ENCODE measurements at places on chromosomes 12 and 14. TPM values are rescaled to one million over a fixed set of nuclear protein-coding genes. Genes with fewer than 3 reads are reported as not detected.

- no peak overlapping the region for H3K27ac ChIP-seq
- no peak for DNase-seq
- peaks cover 15% of the 10 kb centered on the region for H3K27me3 ChIP-seq
Observed at GRCh38 chr12:112686373-112686772, 105.2 kb upstream of the RPH3A start.

- no peaks in the 10 kb centered on the region for H3K36me3 ChIP-seq
- H3K27me3 ChIP-seq = peaks cover 8% of the 10 kb centered on the region
- H3K4me3 ChIP-seq = no peak overlapping the region
- no peaks in the 10 kb centered on the region for H3K4me1 ChIP-seq
- no peak for DNase-seq
Observed at GRCh38 chr14:74325446-74325845, 22.7 kb upstream of the ABCD4 start.

DNA sequence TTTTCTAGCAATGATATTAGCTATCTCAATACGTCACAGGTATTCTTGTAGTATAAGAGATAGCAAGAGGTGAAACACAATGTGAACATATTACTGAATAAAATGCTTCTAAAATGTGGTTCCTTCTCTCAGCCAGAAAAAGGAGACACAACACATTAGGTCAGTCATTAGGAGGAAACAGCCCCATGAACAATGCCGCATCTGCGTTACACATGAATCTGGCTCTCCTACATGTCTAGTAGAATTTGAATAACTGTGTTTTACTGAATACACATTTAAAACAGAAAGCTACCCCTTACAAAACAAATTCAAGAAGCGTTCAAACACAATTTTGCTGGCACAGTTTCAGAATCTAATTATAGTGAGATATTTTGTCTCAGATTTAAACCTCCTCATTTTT, 51.6 kb downstream of the EFCAB11 start:
- DNase-seq = no peak
- no peaks in the 10 kb centered on the region for H3K36me3 ChIP-seq
- no peak overlapping the region for H3K27ac ChIP-seq
- H3K27me3 ChIP-seq = peaks cover 6% of the 10 kb centered on the region
- no peak overlapping the region for H3K4me3 ChIP-seq
- H3K4me1 ChIP-seq = peaks cover 18% of the 10 kb centered on the region

- H3K27ac ChIP-seq = peak overlapping the region; percentile 27
- H3K27me3 ChIP-seq = no peaks in the 10 kb centered on the region
Observed at GRCh38 chr12:45354399-45354798, 138.5 kb downstream of the ANO6 start.

DNA sequence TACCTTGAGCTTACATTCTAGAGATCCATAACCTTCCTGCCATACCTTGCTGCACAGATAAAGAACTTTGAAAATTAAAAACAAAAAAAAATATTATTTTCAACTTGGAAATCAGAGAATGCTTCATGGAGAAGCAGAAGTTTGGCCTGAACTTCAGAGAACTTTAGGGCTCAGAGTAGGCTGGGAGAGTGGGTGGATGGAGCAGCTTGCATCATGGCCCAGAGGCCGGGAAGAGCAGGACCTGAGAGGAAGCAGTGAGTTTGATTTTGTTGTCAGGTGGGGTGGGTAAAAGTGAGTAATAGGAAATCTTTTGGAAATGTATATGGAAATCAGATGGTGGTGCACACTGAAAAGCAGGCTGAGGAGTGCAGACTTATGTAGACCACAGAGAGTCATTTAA, 228.5 kb upstream of the KRR1 start:
- no peak for DNase-seq
- no peak overlapping the region for H3K4me3 ChIP-seq
- H3K27me3 ChIP-seq = peaks cover 10% of the 10 kb centered on the region
- peaks cover 16% of the 10 kb centered on the region for H3K4me1 ChIP-seq

DNA sequence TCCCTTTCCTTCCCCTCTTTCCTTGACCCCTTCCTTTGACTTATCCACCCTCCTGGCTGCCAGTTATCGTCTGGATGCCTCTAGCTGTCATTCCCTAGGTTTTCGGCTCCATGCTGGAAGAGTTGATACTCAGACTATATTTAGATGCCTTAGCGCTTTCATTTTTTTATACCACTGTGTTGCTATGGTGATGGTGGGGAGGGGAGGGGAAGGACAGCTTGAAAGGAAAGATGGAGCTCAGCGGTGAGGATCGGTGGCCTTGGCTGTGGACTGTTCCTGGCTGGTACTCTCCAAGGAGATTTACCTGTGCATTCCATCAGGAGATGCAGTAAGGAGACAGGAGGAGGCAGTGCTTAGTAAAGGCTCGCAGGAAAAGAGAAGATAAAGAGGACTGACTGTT, 108.7 kb downstream of the SLC8A3 start:
- H3K36me3 ChIP-seq = no peaks in the 10 kb centered on the region
- H3K27ac ChIP-seq = no peak overlapping the region
- no peak overlapping the region for H3K4me3 ChIP-seq
- no peaks in the 10 kb centered on the region for H3K4me1 ChIP-seq
- DNase-seq = no peak

DNA sequence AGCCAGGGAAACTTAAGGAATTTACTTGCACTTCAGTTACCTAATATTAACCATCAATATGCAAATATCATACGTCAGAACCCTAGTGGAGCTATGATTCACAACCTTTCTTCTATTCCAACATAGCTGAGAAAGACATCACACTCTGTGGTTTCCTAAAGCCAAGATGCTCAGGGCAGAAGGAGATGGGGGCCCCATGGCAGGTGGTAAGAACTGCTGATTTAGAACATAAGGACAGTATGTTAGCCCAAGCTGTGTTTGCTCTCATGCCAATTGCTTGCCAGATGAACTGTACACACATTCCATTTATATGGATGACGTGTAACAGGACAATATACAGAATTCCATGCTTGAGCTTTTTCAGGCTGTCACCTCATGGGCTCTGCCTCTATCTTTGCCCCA, 34.6 kb downstream of the HECTD4 start:
- no peak overlapping the region for H3K27ac ChIP-seq
- H3K4me3 ChIP-seq = no peak overlapping the region
- peaks cover 26% of the 10 kb centered on the region for H3K4me1 ChIP-seq
- DNase-seq = no peak
- H3K27me3 ChIP-seq = no peaks in the 10 kb centered on the region

- no peaks in the 10 kb centered on the region for H3K36me3 ChIP-seq
- H3K4me3 ChIP-seq = no peak overlapping the region
- H3K27ac ChIP-seq = no peak overlapping the region
- no peaks in the 10 kb centered on the region for H3K27me3 ChIP-seq
Observed at GRCh38 chr12:66584673-66585072, 94.2 kb downstream of the GRIP1 start.

DNA sequence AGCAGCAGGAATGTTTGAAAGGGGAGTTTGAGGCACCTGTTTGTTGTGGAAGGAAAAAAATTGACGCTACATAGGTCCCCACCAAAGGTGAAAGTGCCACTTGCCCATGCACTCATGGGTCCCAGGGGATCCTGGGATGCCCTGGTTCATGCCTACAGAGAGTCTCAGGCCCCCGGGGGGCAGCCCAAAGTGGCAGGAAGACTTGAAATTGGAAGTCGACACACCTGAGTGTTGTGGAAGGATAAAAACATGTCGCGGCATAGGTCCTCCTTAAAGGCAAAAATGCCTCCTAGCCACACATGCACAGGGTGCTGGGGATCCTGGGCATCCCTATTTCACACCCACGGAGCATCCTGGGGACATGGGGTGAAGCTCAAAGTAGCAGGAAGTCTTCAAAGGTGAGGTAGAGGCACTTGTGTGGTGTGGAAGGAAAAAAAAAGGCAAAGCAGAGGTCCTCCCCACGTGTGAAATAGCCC, 576.1 kb downstream of the ALG10 start:
- H3K4me3 ChIP-seq = no peak overlapping the region
- no peaks in the 10 kb centered on the region for H3K27me3 ChIP-seq
- H3K27ac ChIP-seq = no peak overlapping the region
- DNase-seq = no peak

DNA sequence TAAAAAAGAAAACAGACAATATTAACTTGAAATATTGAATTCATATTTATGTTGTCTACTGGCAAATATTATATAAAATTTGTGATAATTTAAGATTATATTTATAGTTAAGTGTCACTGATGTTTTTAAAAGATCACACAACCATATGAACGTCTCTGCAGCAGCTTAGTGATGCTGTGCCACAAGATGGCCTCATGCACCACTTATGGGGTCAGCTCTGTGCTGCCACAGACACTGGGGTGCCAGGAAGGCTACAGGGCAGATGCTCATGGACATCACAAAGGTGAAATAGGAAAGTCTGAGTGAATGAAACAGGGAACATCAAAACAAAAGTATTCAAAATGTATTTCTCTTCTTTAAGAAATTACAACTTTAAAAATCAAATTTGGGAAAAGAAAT, 13.1 kb downstream of the ATXN3 start:
- H3K36me3 ChIP-seq = peaks cover 10% of the 10 kb centered on the region
- H3K4me1 ChIP-seq = no peaks in the 10 kb centered on the region
- no peak overlapping the region for H3K27ac ChIP-seq
- no peaks in the 10 kb centered on the region for H3K27me3 ChIP-seq
- no peak overlapping the region for H3K4me3 ChIP-seq

DNA sequence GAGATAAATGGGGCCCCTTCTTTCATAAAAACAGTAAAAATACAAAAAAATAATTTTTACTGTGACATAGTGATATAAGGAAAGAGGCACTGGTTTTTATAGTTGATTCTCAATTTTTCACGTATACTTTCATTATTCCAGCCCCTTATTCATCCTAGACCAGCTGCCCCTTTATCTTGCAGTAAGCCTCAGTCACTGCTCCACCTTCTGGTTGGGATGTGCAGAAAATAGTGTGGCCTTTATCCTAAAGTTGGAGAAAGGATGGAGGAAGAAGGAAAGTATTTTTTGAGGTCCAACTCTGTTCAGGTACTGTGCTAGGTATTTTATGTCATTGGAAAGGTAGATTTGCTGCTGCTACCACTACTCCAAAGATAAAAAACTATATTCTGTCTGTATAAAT, 172.7 kb downstream of the ANO6 start:
- no peak overlapping the region for H3K27ac ChIP-seq
- no peak overlapping the region for H3K4me3 ChIP-seq
- H3K36me3 ChIP-seq = peaks cover 33% of the 10 kb centered on the region
- no peaks in the 10 kb centered on the region for H3K4me1 ChIP-seq
- DNase-seq = peak; percentile 24

DNA sequence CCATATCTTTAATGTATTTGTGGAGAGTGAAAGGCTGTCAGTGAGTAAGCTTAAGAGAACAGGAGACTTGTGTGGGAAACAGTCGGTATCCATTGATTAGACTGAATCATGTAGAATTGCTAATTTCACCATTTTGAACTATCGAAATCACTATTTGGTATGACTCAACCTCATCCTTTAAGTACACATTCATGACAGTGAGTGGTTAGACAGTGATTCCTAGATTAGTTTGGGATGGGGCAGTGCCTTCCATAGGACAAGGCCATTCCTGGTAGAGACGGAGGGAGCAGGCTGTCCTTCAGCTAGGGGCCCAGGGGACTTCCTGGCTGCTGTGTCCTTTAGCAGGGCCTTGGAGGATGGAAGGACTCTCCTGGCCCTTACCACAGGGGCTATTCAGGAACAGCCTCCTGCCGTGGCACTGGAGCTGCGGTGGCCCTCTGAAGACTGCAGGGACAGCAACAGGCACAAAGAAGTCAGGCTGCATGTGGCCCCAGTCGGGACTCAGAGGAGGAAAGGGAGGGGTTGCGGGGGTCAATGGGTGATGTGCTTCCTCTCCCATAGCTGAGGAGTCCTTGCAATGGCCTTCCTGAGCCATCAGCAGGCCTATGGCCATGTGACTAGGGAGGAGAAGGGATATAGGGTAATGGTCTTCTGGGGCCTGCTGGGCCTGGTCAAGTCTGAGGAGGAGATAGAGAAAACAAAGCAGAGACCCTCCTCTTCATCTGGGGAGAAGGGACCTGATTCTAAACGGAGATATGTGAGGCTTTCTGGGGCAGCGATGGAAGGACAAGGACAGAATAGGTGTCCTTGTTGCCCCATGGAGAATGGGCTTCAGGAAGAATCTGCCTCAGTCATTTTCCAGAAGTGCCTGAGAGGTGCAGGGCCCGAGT, 11.2 kb downstream of the SERPINA1 start:
- no peak overlapping the region for H3K4me3 ChIP-seq
- no peak for DNase-seq
- no peak overlapping the region for H3K27ac ChIP-seq
- no peaks in the 10 kb centered on the region for H3K36me3 ChIP-seq
- peaks cover 13% of the 10 kb centered on the region for H3K4me1 ChIP-seq

GRCh38 chr12:53338916-53339315, 2.8 kb upstream of the SP7 start:
- H3K27ac ChIP-seq = no peak overlapping the region
- H3K4me1 ChIP-seq = no peaks in the 10 kb centered on the region
- peaks cover 29% of the 10 kb centered on the region for H3K27me3 ChIP-seq
- no peak overlapping the region for H3K4me3 ChIP-seq

- H3K4me1 ChIP-seq = peaks cover 24% of the 10 kb centered on the region
- H3K4me3 ChIP-seq = no peak overlapping the region
Observed at GRCh38 chr12:55979069-55979468, 5.2 kb downstream of the RAB5B start.

DNA sequence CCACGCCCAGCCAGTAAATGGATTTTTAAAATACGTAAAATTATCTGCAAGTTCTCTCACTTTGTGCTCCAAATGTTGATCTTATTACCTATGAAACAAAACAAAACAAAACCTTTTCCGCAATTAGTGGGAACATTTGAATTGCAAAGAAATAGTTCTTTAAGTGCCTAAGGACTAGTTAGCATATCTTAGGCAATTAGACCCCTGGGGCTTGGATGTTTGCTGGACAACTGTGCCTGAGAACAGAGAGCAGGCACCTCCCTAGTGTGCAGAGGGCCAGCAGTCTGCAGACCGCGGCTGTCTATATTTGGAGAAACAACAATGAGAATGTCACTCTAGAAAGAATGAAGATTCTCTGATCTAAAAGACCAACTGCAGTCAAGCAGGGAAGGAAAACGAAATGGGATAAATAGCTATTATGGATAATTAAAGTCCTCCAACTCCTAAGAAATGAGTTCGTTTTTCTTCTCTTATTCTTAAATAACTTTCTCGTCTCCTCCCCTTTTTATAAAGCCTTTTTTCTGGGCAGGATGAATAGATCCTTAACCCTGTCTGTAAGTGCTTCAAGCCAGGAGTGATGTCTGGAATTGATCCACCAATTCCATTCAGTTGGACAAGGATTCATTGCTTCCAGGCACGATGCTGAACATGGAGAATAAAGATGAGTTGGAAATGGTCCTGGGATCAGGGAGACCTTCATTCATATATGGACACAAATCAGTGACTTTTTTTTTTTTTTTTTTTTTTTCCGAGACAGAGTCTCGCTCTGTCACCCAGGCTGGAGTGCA, 16.2 kb downstream of the SLC17A8 start:
- H3K4me1 ChIP-seq = no peaks in the 10 kb centered on the region
- H3K27ac ChIP-seq = no peak overlapping the region
- peaks cover 5% of the 10 kb centered on the region for H3K27me3 ChIP-seq
- H3K36me3 ChIP-seq = no peaks in the 10 kb centered on the region
- H3K4me3 ChIP-seq = no peak overlapping the region

PLEKHD1 gene
- not detected for total RNA-seq

DAO gene
- total RNA-seq = not detected

RBM23 gene
- 53.5 TPM for total RNA-seq

KHNYN gene
- total RNA-seq = 59.8 TPM

KCNMB4 gene
- 0.60 TPM for total RNA-seq
